Mammary epithelial cell (primary cell): ENCODE measurements at places on chromosomes 7 and 10. TPM values are rescaled to one million over a fixed set of nuclear protein-coding genes. Genes with fewer than 3 reads are reported as not detected.

- DNase-seq: no peak
Measured at GRCh38 chr10:80350251-80350650, 6.3 kb downstream of the DYDC1 start.

DNA sequence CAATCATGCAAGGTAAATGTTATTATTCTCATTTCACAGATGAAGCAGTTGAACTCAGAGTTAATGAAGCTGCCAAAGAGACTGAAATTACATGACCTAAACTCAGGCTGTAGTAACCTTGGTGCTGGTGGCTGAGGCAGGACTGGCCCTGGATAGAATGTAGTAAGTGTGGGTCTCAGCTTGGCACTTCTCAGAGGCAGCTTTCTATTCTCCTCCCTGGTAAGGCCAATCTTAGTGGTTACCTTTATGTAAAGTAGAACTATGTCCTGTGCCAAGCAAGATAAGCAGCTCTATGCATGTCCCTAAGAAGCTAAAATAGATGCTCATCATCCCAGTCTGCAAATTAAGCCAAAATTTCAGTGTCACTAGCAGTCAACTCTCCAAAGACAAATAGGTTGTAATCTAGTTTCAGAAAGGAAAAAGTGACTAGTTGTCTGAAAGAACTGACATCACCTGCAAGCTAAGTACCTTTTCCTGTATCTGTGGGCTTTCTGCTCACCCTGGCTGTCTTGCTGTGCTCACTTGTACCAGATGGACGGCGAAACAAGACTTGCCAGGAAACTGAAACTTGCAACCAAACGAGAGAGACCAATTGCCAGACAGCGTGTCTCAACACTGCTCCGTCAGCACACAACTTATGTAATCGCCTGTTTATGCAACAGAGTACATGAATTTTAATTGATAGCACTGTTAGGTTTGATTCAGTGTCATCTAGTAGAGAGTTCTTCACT is 43.7 kb downstream of the CH25H start:
- peak; percentile 91 for DNase-seq

GRCh38 chr7:118288098-118288497 is 63.6 kb downstream of the ANKRD7 start:
- DNase-seq: no peak

- DNase-seq: peak; percentile 26
Measured at GRCh38 chr10:101967713-101968112, 88.3 kb downstream of the ARMH3 start.

Gene ELFN1
- 0.83 TPM for total RNA-seq

DNA sequence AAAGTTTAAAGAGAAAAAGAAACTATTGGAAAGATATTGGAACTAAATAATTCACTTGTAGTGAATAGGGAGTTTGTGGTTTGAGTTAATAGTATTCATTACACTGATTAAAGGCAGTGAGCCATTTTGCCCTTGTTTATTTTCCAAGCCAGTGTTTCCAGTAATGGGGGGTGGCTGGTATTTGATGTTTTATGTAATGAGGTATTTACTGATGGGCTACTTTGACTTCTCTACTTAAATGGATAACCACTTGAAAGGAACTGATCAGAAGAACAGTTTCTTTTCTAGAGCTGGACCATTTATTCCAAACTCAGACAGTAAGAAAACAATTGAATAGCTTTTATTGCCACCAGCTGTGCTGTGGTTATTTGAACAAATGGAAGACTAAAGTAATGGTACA is 227.0 kb upstream of the HDAC9 start:
- no peak for DNase-seq

DNA sequence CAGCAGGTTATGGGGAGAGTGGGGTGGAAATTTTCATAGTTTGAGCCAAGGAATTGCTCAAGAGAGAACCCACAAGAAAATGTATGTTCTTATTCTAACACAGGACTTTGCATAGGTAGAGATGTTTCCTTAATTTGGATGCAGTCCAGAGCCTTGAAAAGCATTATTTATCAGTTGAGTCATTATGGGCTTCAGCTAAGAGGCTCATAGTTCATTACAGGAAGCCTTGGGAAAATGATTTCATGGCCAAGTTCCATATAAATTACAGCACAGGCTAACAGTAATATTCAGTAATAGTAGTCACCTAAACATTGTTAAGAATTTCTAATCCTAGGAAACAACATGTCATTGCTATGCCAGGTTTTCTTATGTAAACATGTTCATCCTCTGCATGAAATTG is 131.1 kb upstream of the PTPRZ1 start:
- DNase-seq: peak; percentile 91

- no peak for DNase-seq
Measured at GRCh38 chr7:85830982-85831381, 644.1 kb upstream of the SEMA3D start.

DNA sequence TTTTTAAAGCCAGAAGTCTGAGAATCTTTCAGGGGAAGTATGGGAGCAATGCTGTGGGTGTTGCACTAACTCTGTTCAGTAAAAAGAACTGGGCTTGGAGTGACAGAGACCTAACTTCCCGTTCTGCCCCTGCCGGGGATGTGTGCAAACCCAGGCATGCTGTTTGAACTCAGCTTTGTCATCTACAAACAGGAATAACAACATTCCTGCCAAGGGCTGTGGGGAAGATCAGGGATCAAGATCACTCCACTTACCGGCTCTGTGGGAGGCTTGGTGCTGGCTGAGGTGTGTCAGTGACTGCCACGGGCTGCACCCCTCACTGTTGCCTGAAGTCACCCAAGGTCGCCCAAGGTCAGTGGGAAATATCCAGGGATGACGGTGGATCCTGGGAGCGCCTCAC is 23.1 kb upstream of the DRGX start:
- DNase-seq: peak; percentile 86
